ENCODE measurements at places on chromosomes 11 and 22.

DNA sequence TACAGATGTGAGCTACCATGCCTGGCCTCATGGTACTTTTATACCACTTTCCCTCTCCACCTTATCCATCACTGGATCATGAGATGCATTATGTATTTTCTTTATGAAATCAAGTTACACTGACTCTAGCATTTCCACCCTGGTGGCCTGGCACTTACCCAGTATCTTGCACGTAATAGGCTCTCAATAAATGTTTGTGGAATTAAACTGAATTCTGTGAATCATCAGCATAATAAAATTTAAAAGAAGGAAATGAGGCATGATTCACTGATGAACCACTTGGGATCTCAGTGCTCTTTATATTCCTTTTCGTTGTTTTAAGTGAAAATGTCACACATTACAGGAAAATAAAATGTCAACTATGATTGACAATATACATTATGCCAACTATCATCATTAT, 25.1 kb downstream of the ADM start:
- DNase-seq, result no peak

DNA sequence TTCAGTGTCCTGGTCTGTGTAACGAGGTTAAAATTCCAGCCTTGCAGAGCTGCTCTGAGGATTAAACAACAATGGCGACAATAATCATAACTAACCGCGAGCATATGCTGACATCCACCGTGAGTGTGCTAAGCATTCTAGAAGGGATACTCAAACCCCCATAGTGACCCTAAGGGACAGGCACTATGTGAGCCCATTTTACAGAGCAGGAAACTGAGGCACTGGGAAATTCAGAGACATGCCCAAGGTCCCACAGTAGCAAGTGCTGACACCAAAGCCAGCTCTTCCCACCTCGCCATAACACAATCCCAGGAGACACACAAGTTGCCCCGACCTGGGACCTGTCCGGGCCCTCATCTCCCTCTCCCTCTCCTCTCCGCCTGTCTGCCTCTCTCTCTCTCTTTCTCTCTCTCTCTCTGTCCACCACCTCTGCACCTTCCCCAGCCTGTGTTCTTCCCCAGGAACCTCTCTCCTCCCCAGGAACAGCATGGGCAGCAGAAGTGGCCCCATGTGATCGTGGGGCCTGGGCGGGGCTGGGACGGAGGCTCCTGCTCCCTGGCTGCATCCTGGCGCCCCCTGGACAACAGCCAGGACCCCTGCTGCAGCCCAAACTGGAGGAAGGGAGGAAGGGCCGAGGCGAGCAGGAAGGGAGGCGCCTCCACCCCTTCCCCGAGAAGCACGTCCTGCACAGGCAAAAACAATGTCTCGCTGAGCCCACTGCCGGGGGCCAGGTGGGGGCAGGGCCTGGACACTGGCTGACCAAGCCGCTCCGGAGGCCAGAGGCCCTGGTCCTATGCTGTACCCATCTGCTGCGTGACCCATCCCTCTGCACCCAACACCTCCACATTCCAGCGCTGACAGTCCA, 14.8 kb upstream of the MFNG start:
- DNase-seq, result no peak

GRCh38 chr22:42061041-42061440, 9.6 kb downstream of the NAGA start:
- DNase-seq, result no peak

- no peak for DNase-seq
Measured at GRCh38 chr11:130639369-130639768, 190.9 kb downstream of the ADAMTS15 start.

- no peak for DNase-seq
Measured at GRCh38 chr11:104883342-104883741, 14.9 kb downstream of the CASP12 start.

GRCh38 chr11:43282607-43283440, 29.0 kb upstream of the API5 start:
- peak; percentile 25 for DNase-seq

- DNase-seq, result no peak
Measured at GRCh38 chr22:31212783-31213629, 908 bp downstream of the LIMK2 start.

GRCh38 chr22:36350751-36351594, 36.8 kb downstream of the MYH9 start:
- DNase-seq, result no peak

GRCh38 chr11:118321386-118322082, 17.0 kb downstream of the CD3E start:
- DNase-seq, result no peak

DNA sequence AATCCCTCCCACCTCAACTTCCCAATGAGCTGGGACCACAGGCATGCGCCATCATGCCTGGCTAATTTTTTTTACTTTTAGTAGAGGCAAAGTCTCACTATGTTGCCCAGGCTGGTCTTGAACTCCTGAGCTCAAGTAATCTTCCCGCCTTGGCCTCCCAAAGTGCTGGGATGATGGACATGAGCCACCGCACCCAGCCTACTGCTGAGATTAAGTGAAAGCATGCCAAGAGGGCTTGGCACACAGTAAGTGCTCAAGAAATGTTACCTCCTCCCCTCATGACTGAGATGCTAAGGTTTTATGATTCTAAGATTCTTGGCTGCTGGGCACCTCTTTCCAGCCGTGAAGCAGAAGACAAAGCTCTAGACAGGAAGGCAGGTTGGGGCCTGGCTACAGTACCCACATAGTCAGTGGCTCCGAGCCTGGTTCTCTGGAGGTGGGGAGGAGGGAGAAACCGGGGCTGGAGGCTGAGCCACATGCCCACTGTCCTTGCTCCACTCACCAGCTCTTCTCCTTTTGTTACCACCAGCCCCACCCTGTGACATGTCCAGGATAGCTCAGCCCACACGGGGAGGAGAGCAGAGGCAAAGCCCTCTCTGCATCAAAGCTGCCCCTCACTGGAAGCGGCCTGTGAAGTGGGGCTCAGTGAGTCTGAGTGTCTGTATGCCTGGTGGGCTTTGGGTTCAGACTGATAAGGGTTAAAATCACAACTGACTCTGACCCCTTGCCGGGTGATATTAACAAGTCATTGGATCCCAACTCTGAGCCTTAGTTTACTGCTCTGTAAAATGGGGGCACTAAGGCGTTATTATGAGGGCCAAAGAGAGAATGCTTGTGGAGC, 12.9 kb downstream of the ARHGEF17 start:
- DNase-seq, result no peak

- DNase-seq, result no peak
Measured at GRCh38 chr11:108606070-108606469, 12.5 kb upstream of the EXPH5 start.

DNA sequence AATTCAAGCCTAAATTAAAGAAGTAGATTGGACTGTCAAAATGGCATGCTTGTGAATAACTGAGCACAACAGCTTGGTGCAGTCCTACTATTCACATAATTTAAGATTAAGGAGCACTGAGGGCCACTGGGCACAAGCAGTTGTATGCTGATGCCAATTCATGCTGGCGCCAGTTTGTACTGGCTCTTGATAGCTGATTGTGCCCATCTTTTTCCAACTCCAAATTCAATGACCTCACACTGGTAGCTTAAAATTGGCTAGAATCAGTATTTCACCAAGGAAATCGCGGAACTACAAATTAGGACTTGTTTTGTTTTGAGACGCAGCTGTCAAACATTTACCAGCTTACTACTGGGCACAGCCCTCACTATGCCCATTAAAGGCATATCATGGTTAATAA, 969.2 kb downstream of the JRKL start:
- no peak for DNase-seq

DNA sequence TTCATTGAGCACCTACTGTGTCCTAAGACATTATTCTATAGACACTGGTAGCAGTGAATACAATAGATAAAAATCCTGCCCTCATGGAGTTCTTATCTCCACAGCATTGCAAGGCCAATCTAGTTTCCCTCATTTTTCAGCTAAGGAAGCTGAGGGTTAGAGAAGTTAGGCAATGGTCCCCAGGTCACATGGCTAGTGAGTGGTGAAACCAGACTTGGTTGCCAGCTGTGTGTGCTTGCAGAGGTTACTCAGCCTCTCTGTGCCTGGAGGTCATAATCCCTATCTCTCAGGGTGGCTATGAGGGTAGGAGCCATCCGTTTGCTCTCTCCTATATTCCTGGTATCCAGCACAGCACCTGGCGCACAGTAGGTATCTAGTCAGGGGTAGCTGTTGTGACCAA, 147.7 kb upstream of the SEZ6L start:
- no peak for DNase-seq

- no peak for DNase-seq
Measured at GRCh38 chr11:62752177-62752785, 1.7 kb downstream of the ZBTB3 start.

DNA sequence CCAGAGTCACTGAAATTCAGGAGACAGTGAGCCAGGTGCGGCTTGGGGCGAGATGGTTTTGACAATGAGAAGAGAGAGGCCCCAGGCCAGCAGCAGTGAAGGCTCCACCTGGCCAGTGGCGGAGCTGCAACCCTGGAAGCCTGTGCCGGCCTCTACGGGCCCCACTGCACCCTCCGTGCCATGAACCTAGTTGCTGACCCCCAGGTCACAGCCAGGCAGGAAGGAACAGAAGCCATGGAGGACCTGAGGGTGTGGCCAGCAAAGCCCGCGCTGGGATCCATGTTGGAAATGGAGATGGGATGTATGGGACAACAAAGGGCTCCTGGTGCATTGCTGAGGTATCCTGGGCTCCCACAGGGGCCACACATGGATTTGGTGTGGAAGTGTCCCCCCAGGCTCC, 1528.5 kb downstream of the BRD1 start:
- DNase-seq, result no peak

DNA sequence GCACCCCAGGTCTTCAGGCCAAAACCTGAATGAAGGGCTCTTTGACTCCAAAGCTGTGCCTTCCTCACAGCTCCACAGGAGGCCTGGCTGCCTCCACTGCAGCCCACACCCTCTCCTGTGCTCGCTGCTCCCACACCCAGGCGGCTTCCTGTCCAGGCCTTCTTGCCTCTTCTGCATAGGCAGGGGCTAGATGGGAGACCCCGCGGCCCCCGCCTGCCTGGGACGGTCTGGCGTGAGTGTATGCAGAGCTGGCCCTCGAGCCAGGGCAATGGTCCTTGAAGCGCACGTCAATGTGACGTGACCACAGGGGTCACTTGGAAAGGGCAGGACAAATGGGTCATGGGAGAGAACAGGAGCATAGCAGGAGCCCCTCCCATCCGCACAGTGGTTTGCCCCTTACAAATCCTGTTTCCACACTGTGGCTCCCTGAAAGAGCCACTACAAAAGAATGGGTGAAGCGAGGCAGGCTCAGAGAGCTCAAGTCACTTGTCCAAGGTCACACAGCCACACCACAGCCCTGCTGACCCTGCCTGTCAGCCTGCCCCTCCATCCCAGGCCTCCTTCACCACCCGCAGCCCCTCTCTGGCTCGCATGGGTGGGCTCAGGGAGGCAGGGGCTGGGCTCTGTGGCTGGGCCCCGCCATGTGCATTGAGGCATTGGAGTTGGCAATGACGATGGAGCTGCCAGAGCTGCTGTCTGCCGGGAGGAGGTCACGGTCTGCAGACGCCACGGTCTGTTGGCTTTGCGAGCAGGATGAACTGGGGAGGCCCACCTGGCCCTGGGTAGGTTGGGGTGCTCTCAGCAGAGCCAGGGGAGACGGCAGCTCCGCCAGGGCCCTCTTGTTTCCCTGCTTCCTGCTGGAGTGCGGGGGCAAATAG, 71.2 kb upstream of the WNT11 start:
- no peak for DNase-seq

- no peak for DNase-seq
Measured at GRCh38 chr11:45580399-45580798, 85.0 kb downstream of the CHST1 start.

GRCh38 chr22:41480397-41480735, 11.4 kb downstream of the ACO2 start:
- no peak for DNase-seq

- DNase-seq, result no peak
Measured at GRCh38 chr11:34680918-34681586, 60.2 kb downstream of the EHF start.

- no peak for DNase-seq
Measured at GRCh38 chr11:83051760-83052671, 19.7 kb downstream of the RAB30 start.

DNA sequence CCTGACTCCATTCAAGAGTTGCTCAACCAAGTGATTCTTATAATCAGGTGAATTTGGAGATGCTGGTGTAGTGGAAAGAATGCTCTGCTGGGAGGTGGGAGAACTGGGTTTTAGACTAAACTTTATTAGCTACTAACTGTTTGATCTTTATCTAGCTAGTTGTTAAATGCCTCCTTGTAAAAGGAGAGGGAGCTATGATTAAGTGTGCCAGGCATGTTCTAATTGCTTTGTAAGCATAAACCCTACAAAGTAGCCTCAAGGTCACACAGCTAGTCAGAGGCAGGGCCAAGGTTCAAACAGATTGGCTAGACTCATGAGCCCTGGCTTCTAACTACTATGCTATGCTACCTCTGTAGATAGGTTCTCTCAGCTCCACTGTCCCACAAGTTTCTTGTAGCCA, 105.5 kb downstream of the NXPE2 start:
- no peak for DNase-seq

- DNase-seq, result no peak
Measured at GRCh38 chr11:117918366-117919255, 10.6 kb downstream of the TMPRSS13 start.

- DNase-seq, result no peak
Measured at GRCh38 chr22:49266561-49267519, 560.8 kb downstream of the BRD1 start.

- DNase-seq, result no peak
Measured at GRCh38 chr11:76270389-76270788, 64.1 kb upstream of the WNT11 start.

DNA sequence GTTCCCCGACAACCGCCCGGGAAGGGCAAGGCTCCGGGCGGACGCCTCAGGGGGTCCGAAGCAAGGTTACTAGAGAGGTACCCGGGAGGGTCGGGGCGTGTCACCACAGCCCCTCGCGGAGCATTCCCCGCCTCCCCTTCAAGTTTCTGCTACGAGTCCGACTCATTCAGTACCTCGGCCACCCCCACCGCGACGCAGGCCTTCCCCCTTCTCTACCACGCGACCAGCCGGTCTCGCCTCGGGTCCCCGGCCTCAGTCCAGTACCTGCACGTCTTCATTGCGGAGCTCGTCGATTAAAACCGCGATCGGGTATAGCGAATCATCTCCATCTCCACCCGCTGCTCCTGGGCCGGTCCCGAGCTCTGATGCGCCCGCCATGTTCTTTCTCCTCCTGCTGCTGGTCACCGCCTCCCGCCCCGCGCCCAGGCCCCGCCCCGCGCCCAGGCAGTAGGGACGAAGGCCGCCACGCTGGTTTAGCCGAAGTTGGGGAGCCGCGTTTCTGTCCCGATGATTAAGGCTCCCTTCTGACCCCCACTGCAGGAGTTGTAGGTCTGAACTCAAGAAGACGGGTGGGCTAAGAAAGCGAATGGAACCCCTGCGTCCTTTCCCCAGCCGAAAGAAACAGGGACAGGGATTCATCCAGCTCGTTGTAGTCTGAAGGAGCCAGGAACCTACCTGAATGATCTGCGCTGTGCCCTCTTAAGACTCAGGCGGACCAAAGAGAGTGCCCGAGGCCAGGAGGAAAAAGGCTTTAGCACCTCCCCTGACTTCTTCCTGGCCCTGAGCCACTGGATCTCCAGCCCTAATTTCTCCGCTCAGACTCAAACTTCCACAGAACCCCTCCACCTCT, at the start of gene PPP2R1B:
Gene PPP2R1B, minus strand, starts transcription at position 406 of the 850 bp plus-strand sequence. Its CDS starts 28 bp downstream, at position 378.
- DNase-seq, result peak; percentile 45

GRCh38 chr11:13891911-13892310, 70.6 kb upstream of the SPON1 start:
- DNase-seq, result no peak

GRCh38 chr22:31604746-31605705, 57.0 kb downstream of the PISD start:
- no peak for DNase-seq

GRCh38 chr11:129917231-129917630, 21.9 kb upstream of the NFRKB start:
- no peak for DNase-seq
